ENCODE measurements at places on chromosomes 7 and 10. TPM values are rescaled to one million over a fixed set of nuclear protein-coding genes. Genes with fewer than 3 reads are reported as not detected.

- DNase-seq, result no peak
Observed at GRCh38 chr7:112806156-112806555, 16.0 kb upstream of the TMEM168 start.

DNA sequence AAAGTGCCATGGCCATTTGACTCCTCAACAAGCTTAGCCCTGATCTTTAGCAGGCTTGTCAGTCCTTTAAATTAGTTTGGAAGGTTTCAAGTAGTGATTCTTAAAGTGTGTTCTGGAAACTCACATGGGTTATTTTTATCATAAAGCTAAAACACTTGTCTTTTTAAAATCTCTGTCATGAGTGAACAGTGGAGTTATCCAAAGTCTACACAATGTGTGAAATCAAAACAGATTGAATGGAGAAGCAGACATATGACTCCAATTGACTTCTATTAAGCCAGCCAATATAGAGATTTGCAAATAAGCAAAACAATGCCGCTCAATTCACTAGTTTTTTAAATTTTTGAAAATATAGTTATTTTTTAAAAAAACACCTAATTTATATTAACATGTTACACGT is 53.3 kb upstream of the SORCS3 start:
- DNase-seq, result no peak

- DNase-seq, result no peak
Observed at GRCh38 chr7:78080811-78081210, 282.2 kb downstream of the PHTF2 start.

DNA sequence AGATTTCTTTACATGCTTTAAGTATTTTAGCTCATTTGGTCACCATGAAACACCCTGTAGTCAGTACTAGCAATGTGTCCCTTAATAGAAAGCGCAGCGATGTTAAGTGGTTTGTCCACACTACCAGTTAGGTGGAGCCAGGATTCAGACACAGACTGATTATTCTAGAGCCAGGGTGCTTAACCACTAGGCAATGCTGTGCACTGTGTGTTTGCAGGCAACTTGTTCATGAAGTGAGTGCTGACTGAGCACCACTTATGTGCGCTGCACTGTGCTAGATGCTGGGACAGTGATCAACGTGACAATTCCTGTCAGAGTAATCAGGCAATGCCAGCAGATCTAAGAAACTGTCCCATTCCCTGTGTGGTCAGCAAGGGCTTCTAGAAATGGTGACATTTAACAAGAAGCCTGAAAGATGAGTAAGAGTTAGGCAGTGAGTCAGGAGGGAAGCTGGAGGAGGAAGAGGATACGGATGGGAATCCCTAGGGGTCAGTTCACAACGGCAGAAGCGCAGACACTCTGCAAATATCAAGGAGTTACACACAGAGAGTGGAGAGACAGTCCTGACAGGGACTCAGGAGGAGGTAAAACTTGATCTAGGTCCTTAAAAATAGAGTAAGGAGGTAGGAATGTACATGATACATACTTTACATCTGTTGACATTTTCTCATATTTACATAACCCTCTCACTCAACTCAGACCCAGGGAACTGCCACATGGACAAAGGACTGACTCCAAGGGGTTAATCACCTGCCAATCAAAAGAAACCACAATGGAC is 69.7 kb upstream of the EGR2 start:
- DNase-seq, result no peak

GRCh38 chr10:25982107-25982506 is 48.1 kb downstream of the MYO3A start:
- DNase-seq, result no peak

DNA sequence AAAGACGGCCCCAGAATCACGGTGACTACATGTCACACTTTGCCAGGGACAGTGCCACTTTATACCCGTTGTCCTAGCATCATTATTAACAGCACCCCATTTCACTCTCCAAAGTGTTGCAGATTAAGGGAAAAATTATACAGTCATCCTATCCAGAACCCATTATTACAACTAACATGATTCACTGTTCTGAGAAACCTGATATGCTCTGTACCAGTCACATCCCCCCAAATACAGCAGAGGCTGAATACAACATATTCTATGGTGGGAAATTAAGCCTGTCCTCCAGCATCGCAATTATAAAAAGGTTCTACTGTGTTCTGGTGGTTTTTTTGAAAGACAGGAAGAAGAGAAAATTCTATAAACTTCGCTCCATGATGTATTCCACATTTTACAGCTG is 162.1 kb downstream of the JAZF1 start:
- no peak for DNase-seq

- DNase-seq, result no peak
Observed at GRCh38 chr7:72234086-72234485, 178.1 kb downstream of the CALN1 start.

DNA sequence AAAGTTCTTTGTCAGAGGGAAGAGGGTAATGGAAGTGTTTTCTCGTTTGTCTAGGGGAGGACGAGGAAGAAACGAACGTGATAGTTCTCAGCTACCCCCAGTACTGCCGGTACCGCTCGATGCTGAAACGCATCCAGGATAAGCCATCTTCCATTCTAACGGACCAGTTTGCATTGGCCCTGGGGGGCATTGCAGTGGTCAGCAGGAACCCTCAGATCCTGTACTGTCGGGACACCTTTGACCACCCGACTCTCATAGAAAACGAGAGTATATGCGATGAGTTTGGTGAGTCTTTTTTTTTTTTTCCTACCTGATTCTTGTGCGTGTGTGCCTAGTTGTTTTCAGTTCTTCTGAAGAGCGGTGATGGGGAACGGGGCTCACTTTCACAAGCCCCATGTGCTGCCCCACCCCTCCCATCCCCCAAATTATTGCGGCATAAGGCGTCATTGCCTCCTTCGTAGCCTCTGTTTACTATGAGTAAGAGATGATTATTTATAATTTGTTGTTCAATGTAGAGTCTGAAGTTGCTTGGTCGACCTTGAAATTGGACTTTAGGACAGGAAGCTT is 98.6 kb downstream of the ARID5B start:
- no peak for DNase-seq

GRCh38 chr7:111080495-111081105 is 10.3 kb upstream of the LRRN3 start:
- DNase-seq, result no peak

- no peak for DNase-seq
Observed at GRCh38 chr7:20665096-20665495, 49.6 kb downstream of the ABCB5 start.

DNA sequence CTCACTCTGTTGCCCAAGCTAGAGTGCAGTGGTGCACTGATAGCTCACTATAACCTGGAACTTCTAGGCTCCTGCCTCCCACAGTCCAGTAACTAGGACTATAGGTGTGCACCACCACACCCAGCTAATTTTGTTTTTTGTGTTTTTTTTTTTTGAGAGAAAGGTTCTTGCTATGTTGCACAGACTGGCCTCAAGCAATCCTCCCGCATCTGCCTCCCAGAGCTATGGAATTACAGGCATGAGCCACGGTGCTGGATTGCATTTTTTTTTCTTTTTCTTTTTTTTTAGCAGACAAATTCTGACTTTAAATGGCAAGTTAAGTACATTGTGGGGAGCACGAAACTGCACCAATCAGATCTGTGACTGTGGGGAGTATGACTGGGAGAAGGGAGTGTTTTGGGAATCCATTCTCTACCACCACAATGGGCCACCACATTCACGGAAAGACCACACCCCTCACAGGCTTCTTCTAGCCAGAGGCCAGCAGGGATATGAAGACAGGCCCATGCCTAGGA is 58.1 kb upstream of the MSMB start:
- no peak for DNase-seq

GRCh38 chr7:148153616-148154284 is 436.8 kb upstream of the C7orf33 start:
- peak; percentile 77 for DNase-seq

GRCh38 chr7:44100458-44101302 is 3.5 kb upstream of the AEBP1 start:
- DNase-seq, result peak; percentile 58

DNA sequence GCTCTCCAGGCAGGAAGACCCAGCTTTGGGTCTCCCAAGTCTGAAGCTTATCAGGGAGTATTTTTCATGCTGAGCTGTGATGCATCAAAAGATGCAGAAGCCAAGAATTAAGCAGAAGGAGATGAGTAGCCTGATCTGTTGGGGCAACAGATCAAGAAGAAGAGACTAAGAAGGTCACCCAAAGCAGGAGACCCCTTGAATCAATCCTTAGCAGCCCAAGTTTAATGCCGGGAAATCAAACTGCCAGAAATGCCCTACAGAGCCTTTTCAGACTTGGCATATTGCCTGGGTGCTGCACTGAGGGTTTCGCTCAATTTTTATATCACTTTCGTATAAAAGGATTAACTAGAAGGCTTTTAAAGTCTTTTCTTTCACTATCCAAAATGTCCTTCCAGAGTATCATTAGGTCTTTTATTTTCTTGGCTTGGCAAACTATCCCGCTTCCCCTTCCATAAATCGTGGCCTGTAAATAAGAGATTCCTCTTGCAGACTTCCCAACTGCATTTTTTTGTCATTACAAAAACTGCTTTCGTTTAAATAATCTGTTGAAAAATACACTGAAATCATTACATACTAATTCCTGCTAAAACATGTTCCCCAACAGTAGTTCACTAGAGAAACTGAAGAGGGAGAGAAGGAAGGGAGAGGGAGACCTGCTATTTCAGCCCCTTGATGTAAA is 49.0 kb upstream of the STK17A start:
- peak; percentile 7 for DNase-seq

- no peak for DNase-seq
Observed at GRCh38 chr7:64793106-64793755, 997 bp upstream of the ZNF138 start.

DNA sequence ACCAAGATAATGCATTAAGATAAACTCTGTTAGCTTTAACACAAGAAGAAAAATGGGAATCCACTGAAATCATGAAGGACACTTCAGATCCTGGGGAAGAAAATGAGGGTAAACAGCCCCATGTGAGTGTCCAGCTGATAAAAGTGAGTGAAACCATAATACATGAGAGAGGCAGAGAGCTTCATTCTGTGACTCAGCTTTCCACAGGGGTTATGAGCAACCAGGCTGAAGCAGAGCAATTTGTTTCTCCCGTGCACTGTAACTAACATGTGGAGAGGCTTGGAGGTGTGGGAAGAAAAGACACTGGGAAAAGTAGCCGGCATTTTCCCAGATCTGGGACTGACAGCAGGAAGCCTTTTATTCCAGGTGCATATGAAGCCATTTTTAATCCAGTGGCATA is 971.7 kb downstream of the ANKRD7 start:
- no peak for DNase-seq

GRCh38 chr7:12518920-12519681 is 51.4 kb upstream of the SCIN start:
- DNase-seq, result peak; percentile 9

GRCh38 chr7:4077980-4078379 is 604.1 kb upstream of the FOXK1 start:
- DNase-seq, result no peak

GRCh38 chr10:97407211-97407951 is 6.2 kb upstream of the RRP12 start:
- peak; percentile 60 for DNase-seq

DNA sequence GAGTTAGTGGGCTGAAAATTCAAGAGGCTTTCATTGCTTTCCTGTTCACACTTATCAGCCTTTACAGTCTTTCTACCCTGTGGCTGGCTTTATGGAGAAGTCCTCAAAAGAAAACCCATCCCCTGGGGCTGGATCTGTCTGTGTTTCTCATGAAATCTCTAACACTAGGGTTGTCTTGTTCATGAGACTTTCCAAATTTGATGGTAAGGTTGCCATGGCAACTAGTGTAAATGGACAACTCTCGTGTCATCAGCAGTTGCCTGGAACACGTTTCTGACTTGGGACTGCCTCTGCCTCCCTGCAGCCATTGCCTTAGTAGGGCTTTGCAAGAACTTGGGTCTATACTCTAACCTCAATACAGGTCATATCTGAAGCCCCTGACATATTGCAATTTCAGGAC is 35.8 kb upstream of the PLPP4 start:
- DNase-seq, result no peak

- no peak for DNase-seq
Observed at GRCh38 chr7:37730501-37730900, 46.9 kb downstream of the GPR141 start.

DNA sequence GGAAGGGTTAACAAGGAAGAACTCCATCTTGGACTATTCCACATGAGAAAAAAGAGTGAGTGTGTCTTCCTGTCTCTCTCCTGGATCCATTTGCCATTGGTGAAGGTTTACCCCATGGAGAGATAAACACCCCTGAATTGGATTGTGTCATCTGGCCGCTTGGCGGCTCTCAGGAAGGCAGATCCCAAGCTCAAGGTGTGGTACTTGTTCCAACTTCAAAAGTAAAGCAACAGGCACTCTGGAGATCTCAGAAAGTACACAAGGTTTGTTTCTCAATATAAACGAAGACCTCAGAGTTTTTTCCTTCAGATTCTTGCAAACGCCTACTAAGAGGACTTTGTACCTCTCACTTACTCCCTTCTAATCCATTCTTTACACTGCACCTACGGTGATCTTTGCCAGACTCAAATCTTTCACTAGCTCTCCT is 116.7 kb downstream of the REEP3 start:
- no peak for DNase-seq

DNA sequence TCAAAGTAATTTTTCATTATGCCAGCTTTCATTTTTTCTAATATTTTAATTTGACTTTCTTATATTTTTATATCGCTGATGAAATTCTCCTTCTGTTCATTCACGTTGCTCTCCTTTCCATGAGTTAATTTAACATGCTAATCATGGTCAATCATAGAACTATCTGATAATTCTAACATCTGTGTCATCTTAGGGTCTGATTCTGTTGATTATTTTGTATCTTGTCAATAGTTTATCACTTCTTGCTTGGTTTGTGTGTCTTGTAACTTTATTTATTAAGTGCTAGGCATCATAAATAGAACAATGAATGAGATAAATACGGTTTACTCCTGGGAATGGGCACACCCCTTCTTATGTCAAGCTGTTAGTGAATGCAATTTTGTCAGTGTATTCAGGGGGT is 11.0 kb downstream of the TCERG1L start:
- no peak for DNase-seq

- DNase-seq, result no peak
Observed at GRCh38 chr7:45988405-45989057, 67.5 kb upstream of the IGFBP3 start.

GRCh38 chr10:4688601-4689000 is 137.4 kb upstream of the AKR1E2 start:
- DNase-seq, result no peak

- no peak for DNase-seq
Observed at GRCh38 chr7:85001495-85002345, 185.1 kb downstream of the SEMA3D start.

Gene MINDY3
- 9.3 TPM for total RNA-seq

Gene H2BK1
- not detected for total RNA-seq

Gene ZNF273
- total RNA-seq, result 1.2 TPM

Gene TMEM229A
- total RNA-seq, result not detected

Gene C10orf71
- not detected for total RNA-seq

Gene ADIRF
- 165 TPM for total RNA-seq

Gene CALD1
- total RNA-seq, result 68.3 TPM

Gene GRID1
- total RNA-seq, result 0.15 TPM

Gene PNLIP
- total RNA-seq, result not detected

Gene CHAT
- not detected for total RNA-seq

Gene P4HA1
- 65.9 TPM for total RNA-seq

Gene IRF5
- 2.4 TPM for total RNA-seq

Gene TSPAN33
- 7.0 TPM for total RNA-seq

Gene CCDC3
- total RNA-seq, result 3.3 TPM
